Progenitor cell of endocrine pancreas (in vitro differentiated cells): ENCODE measurements at places on chromosomes 3 and 15. TPM values are rescaled to one million over a fixed set of nuclear protein-coding genes. Genes with fewer than 3 reads are reported as not detected.

DNA sequence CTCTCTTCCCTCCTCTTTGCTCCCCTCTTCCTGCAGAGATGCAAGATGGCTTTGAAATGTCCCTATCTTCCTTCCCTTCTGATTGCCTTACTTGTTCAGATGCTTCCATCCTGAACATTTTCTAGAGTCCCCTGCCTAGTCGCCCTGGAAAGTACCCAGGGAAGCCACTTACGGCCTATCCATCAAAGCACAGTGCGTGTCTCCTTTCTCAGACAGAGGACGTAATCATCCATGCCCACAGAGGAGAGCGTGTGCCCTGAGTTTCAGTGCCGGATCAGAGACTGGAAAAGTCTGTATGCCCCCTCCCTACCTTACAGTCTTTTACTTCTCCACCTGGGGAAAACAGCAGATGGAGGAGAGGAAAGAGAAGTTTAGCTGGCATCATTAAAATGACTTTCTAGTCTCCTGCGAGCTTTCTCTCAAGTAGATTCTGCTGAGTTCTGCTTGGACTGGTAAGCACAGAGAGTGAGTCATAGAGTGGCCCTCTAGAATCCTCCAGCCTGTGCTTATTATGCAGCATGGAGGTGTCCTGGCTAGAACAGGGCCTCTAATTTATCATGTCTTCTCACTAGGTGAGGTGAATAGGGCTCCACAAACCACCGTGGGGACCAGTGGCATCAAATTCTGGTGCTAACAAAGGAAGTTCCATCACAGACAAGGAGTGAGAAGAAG is 114.6 kb downstream of the SLCO3A1 start:
- H3K27ac ChIP-seq, result no peak overlapping the region
- peaks cover 3% of the 10 kb centered on the region for H3K4me1 ChIP-seq
- H3K4me3 ChIP-seq, result no peak overlapping the region
- H3K27me3 ChIP-seq, result peaks cover 16% of the 10 kb centered on the region
- DNase-seq, result no peak
- H3K36me3 ChIP-seq, result peaks cover 2% of the 10 kb centered on the region

- no peaks in the 10 kb centered on the region for H3K27me3 ChIP-seq
- peaks cover 28% of the 10 kb centered on the region for H3K36me3 ChIP-seq
- H3K4me3 ChIP-seq, result no peak overlapping the region
- no peak for DNase-seq
- peaks cover 49% of the 10 kb centered on the region for H3K4me1 ChIP-seq
Measured at GRCh38 chr15:60375306-60375705, 22.5 kb downstream of the ANXA2 start.

DNA sequence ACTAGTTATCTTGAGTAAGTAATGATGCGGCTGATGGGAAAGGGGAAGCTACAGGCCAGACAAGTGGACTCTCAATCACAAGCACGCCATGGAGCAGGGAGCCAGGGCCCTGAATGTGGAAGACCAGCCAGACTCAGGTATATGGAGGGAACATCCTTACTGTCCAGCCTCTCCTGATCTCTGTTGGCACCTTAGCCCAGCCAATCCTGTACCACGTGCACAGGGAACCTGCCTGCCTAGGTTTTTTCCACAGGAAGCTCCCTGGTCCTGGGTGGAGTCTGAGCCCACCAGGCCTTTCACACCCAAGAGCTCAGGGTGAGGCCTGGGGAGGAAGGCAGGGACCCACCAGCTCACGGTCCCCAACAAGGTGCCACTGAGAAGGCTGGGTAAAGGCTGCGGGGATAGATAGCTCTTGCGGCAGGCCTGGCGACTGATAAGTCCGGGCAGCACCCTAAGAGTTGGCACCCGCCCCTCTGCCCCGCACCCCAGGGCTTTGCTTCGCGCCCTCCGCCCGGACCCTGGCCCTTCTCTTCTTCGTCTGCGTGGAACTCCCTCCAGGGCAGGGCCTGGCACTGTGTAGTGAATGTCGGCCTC is 933 bp upstream of the APEH start:
- H3K27me3 ChIP-seq, result no peaks in the 10 kb centered on the region
- H3K27ac ChIP-seq, result peak overlapping the region; percentile 97
- peak overlapping the region; percentile 84 for H3K4me3 ChIP-seq
- no peak for DNase-seq

GRCh38 chr15:96565266-96565665 is 234.8 kb downstream of the NR2F2 start:
- DNase-seq, result no peak
- H3K4me1 ChIP-seq, result no peaks in the 10 kb centered on the region
- H3K27me3 ChIP-seq, result peaks cover 11% of the 10 kb centered on the region
- H3K36me3 ChIP-seq, result peaks cover 6% of the 10 kb centered on the region

DNA sequence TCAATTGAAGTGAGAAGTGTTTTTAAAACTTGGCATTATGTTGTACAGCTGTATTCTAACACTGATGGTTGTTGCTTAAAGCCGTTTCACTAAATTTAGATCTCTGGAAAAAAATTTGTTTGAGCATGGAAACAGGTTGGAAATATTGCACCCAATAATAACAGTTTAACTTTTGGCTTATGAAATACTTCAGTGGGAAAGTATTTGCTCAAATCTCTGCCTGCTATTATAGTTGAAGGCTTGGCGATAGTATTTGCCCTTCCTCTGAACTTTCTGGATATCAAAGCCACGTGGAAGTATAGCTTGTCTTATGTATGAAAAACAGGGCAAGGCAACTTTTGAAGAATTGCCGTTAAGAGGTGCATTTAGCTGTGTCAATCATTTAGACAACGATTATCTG is 270.3 kb upstream of the LRRFIP2 start:
- peaks cover 32% of the 10 kb centered on the region for H3K27me3 ChIP-seq
- H3K27ac ChIP-seq, result no peak overlapping the region
- no peak overlapping the region for H3K4me3 ChIP-seq
- no peak for DNase-seq
- H3K36me3 ChIP-seq, result no peaks in the 10 kb centered on the region
- H3K4me1 ChIP-seq, result no peaks in the 10 kb centered on the region

DNA sequence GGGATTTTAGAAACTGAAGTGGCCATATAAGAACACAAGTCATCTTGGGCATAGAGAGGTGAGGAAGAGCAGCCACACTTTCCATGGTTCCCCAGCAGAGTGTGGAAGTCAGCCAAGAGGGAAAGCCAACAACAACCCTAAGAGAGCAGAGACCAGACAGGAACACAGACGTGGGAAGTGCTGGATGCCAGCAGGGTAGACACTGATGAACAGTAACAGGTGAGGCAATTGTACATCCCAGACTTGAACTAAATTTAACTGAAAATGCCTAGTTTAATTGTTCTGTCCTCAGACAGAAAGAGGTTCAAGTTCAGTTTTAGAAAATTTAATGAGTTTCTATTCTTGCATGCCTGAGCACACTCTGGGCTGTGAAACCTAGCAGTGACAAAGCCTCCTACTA is 212.1 kb downstream of the ATP8B4 start:
- no peak for DNase-seq
- no peak overlapping the region for H3K27ac ChIP-seq
- no peaks in the 10 kb centered on the region for H3K36me3 ChIP-seq
- H3K4me3 ChIP-seq, result no peak overlapping the region

DNA sequence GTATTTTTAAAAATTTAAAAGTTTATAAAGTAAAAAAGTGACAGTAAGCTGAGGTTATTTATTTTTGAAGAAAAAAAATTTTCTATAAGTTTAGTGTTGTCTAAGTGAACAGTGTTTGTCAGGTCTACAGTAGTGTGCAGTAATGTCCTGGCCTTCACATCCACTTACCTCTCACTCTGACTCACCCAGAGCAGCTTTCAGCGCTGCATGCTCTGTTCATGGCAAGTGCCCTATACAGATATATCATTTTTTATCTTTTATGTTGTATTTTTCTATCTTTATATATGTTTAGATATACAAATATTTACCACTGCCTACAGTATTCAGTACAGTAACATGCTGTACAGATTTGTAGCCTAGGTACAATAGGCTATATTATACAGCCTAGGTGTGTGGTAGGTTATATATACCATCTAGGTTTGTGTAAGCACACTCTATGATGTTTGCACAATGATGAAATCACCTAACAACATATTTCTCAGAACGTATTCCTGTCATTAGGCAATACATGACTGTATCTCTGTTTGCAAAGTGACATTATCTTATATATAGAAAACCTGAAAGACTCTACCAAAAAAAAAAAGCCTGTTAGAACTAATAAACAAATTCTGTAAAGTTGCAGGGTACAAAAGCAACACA is 75.9 kb upstream of the TMC3 start:
- no peak overlapping the region for H3K4me3 ChIP-seq
- no peak overlapping the region for H3K27ac ChIP-seq
- H3K4me1 ChIP-seq, result no peaks in the 10 kb centered on the region
- no peaks in the 10 kb centered on the region for H3K36me3 ChIP-seq
- no peaks in the 10 kb centered on the region for H3K27me3 ChIP-seq

- DNase-seq, result peak; percentile 10
- H3K4me3 ChIP-seq, result no peak overlapping the region
- peaks cover 1% of the 10 kb centered on the region for H3K36me3 ChIP-seq
- no peak overlapping the region for H3K27ac ChIP-seq
- H3K27me3 ChIP-seq, result peaks cover 3% of the 10 kb centered on the region
- H3K4me1 ChIP-seq, result no peaks in the 10 kb centered on the region
Measured at GRCh38 chr3:9600597-9600996, 47.0 kb upstream of the LHFPL4 start.

- DNase-seq, result no peak
- no peak overlapping the region for H3K27ac ChIP-seq
- no peaks in the 10 kb centered on the region for H3K27me3 ChIP-seq
- peaks cover 3% of the 10 kb centered on the region for H3K4me1 ChIP-seq
- peaks cover 2% of the 10 kb centered on the region for H3K36me3 ChIP-seq
Measured at GRCh38 chr15:28964098-28964497, 78.3 kb downstream of the APBA2 start.

The MRAS gene
- 25.1 and 27.7 TPM in 2 replicates for total RNA-seq
